ENCODE measurements at places on chromosomes 7 and 10.

- no peak for DNase-seq
These were observed 126.3 kb upstream of the SFMBT2 start for GRCh38 chr10:7537126-7537525.

GRCh38 chr10:5619362-5620211 lies 46.8 kb downstream of the ASB13 start:
- DNase-seq = no peak

DNA sequence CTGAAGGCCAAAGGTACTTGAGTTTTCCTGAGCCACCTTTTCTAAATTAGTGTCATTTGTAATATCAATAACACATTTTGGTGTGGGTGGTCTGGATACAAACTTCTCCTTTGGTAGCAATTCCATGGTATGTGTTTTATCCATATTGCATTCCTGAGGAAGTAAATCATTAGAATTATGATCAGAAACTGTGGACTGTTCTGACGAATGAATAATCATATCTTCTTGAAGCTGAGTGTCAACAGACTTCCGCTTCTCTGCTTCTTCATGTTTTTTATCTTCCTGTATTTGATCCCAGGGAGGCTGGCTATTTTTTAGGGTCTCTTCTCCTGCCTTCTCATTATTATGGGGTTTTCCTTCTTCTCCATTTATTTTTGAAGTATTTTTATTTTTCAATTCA lies 81.4 kb downstream of the NRBF2 start:
- no peak for DNase-seq

DNA sequence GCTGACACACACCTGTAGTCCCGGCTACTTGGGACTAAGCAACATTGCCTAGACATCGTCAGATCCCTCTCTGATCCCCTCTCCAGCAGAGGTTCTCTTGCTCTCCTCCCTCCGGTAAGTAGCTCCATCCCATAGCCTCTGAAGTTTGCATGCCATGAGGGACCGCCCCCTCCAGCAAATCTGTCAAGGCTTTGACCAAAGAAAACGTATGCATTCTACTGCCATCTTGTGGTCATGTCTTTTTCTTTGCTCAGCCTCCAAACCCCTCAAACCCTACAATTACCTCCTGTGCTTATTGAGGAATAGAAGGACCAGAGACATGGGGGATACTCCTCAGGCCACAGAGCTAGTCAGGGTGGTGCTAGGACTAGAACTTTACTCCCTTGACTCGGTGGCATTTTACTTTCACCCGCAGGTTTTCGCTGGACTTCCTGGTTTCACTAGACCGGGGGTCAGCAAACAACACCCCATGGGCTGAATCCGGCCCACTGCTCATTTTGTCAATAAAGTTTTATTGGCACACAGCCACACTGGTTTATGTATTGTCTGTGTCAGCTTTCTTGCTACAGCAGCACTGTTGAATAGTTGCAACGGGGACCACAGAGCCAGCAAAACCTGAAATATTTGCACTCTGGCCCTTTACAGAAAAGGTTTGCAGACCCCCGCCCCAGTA lies 202.6 kb upstream of the FOXK1 start:
- DNase-seq = peak; percentile 33

- DNase-seq = no peak
These were observed 130.8 kb downstream of the DNAJB6 start for GRCh38 chr7:157467496-157468212.

DNA sequence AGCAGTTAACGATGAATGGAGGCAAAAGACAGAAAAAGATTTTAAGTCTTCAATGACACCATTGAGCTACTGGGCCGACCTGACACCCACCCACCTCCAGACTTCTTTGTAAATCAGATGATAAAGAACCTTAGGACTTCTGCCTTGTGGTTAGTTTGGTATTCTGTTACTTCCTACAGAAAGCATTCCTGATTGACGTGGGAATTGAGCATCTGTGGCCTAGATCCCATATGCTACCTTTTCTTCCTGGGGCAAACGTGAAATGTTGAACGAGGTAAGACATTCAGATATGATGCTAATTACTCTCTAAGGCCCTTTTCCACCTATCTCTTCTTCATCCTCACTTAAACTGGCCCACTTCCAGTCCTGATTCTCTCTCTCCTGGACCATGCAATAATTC lies 10.2 kb downstream of the PRLHR start:
- DNase-seq = no peak

DNA sequence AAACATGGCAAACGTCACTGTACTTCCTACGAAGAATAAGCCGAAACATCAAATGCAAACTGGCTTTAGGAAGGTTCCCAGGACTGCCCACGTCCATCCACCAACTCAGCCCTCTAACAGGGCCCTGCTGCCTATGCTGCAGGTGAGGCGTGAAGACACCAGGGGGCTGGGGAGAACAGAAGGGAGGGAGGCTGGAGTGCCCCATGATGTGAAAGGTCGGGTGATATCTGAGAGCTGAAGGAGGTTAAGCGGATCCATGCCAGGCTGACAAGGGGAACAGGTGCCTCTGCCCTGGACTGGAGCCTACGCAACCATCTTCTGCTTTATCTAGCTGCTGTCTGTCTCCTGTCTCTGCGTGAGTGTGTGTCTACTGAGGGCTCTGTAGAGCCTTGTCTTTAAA lies 40.2 kb upstream of the ATP6V0A4 start:
- peak; percentile 8 for DNase-seq

- DNase-seq = no peak
These were observed 92.9 kb downstream of the SFMBT2 start for GRCh38 chr10:7317786-7318446.

GRCh38 chr7:24572393-24572996 lies 757 bp upstream of the PALS2 start:
- peak; percentile 20 for DNase-seq

DNA sequence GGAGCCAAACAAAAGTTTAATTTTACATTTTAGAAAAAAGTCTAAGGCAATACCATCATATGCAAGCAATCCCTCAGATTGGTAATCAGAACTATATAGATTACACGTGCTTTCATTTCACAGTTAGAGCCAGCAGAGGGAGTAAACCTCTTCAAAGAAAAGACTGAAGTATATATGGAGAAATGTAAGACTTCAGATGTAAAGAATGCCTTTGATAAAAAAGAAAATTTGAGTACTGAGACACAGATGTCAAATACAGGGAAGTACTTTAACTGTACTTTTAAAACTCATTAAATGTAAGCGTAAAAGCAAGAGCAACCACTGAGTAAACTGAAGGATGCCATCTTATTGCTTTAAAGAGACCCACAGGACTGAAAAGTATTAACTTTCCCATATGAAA lies 101.4 kb upstream of the FAM133B start:
- DNase-seq = no peak

GRCh38 chr7:140901941-140902302 lies 22.8 kb downstream of the BRAF start:
- DNase-seq = no peak

DNA sequence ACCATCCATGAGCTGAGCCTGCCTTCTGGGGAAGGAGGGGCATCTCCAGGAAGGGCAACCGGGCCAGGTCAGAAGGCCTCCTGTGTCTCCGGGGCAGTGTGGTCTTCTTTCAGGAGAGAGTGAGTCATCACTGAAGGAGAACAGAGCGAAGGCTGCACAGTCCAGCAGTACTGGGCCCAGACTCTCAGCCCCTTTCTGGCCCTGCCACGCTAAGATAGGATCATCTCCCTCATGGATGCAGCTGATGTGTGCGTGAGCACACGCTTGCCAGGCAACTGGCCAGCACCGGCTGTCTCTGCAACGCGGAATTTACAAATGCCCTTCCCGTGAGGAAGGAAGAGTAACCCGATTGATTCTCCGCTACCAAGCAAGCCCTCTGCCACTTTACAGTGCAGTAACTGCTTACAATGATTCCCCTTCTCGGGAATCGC lies 328.2 kb downstream of the TNS3 start:
- DNase-seq = peak; percentile 12

- DNase-seq = peak; percentile 63
These were observed 24.8 kb downstream of the INPP5F start for GRCh38 chr10:119750391-119751230.

GRCh38 chr10:44619521-44619920 lies 234.6 kb upstream of the CXCL12 start:
- DNase-seq = no peak

GRCh38 chr10:20670579-20670978 lies 226.5 kb downstream of the NEBL start:
- no peak for DNase-seq

- DNase-seq = no peak
These were observed 725.4 kb downstream of the PHTF2 start for GRCh38 chr7:78523930-78524329.

DNA sequence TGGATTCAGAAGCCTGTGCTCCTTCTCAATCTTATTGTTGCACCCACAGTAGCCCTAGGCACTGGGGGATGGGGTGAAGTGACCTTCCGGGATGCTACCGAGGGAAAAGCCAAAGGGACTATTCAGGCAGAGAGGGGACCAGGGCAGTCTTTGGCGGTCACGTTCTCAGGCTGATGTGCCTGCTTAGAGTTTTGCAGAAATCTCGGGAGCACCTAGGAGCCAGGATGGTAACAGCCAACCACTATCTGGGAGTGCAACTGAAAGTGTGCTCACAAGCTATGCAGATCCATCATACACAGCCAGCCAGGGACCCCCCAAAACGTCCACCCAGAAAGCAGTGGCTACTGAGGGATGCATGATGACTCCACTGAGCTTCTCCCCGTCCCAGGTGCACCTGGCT lies 52.4 kb downstream of the CXCL12 start:
- DNase-seq = no peak

DNA sequence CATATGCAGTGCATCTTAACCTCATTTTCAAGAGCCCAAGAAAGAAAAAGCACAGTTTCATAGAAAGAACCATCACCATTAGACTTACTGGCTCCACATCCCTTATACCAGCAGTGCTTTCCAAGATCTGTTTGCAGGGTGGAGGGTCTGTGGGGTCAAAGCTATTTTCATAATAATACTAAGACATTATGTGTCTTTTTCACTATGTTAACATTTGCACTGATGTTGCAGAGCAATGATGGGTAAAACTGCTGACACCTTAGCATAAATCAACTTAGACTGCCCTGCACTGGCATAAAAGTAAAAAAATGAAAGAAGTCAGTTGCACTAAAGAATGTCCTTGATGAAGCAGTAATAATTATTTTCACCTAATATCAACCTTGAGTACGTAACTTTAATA lies 166.2 kb downstream of the SKAP2 start:
- no peak for DNase-seq

- DNase-seq = peak; percentile 72
These were observed at the start of gene DLG5 for GRCh38 chr10:77926566-77927401. Gene DLG5, minus strand, starts transcription at chr10:77926755. Its CDS starts 235 bp downstream, at chr10:77926520.

DNA sequence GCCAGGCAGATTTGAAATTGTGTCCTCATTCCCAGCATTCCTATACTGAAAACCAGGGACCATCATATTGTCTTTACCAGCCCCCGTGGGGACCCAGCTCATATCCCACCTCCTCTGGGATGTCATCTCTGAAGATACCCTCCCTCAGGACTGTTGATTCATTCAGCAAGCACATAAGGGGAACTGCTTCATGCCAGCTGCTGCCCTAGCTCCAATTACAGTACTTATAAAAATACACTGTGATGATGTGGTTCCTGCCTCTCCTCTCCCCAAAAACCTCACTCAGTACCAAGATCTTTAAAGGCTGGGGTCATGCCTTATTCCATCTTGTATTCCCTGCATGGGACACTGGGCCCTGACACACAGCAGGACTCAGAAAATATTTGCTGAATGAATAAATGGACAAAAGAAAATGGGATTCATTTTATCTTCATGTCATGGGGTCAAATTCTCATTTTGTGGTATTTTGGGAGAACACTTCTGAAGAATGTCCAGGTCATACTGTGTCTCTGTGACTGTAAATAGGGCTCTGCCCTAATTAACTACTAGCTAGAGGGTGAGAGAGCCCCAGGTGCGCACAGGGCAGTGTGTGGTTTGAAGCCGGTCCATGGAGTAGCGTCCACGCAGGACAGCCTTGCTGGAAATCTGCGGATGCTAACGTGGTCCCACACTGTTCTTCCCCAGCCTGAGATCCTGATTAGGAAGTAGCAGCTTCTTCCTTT lies 29.0 kb upstream of the DAGLB start:
- no peak for DNase-seq

DNA sequence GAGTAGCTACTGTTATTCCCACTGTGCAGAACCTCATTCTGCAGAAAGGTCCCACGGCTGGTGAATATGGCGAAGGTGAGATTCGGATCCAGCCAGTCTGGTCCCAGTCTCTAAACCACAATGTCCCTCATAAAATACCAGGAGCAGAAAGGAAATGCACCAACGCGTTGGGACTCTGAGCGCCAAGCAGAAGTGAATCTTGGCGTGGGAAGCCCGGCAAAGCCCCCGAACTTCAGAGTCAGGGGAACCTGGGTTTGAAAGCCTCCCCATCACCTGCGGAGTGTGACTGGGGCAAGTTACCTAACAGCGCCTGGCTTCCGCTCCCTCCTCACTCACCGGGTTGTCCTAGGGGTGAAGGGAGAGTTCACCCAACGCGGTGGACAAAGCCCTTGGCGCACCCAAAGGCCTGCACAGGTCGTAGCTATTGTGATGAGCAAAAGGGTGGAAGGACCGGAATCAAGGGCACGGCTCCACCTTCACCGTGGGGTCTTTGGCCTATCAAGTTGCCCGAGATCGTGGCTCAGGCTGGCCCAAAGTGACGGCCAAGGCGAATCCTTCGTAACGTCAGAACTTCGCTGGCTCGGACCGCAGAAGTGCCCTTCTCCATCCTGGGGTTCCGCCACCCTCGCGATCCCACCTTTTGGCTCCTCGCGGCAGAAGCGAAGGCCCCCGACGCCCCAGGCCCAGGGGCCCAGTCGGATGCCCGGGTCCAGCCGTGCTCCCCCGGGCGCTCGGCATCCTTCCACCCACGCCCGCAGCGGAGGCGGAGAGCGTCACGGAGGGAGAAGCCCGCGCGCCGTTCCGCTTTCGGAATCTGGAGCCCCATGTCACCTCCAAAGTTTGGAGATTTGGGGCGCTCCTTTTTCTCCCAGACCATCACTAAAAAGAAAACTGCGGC lies 811 bp downstream of the RGS10 start:
- no peak for DNase-seq

- no peak for DNase-seq
These were observed 60.6 kb upstream of the DNAAF5 start for GRCh38 chr7:665736-666453.

DNA sequence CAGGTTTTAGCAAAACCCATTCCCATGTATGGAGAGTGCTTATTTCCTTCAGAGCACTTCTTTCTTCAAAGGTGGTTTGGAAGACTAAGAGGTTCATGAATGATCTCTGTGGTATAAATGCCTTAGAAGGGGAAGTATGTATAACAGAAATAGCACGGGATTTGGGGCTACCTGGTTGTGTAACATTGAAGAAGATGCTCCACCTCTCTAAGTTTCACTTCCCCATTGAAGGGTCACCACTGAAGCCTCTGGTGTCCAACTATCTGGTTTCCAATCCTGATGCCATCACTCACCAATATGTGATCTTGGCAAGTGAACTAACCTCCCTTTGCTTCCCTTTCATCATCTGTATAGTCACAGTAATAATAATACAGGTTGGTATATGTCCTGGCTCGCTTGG lies 37.2 kb downstream of the CYCS start:
- DNase-seq = no peak

DNA sequence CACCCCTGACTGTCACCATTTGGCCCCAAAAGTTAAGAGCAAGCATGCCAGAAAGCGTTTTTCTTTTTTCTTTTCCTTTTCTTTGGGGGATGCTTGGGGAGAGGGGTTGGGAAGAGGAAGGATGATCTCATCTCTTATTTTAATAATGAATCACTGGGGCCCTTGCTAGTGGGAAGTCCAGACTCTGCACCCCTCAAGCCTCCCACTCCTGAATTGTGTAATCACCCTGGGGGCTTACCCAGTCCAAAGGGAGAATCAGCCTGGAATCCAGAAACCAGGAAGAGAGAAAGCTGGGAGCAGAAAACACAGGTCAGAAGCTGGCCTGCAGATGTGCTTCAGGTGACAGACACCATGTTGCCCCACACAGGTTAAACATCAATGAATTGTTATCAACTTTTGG lies 14.7 kb upstream of the HABP2 start:
- no peak for DNase-seq

GRCh38 chr10:70346155-70346554 lies 36.3 kb downstream of the LRRC20 start:
- no peak for DNase-seq

All from nephron progenitor cell (in vitro differentiated cells).